ENCODE measurements at places on chromosomes 12 and 14.

- no peak for DNase-seq
These were observed 110.5 kb upstream of the COCH start for GRCh38 chr14:30763891-30764290.

DNA sequence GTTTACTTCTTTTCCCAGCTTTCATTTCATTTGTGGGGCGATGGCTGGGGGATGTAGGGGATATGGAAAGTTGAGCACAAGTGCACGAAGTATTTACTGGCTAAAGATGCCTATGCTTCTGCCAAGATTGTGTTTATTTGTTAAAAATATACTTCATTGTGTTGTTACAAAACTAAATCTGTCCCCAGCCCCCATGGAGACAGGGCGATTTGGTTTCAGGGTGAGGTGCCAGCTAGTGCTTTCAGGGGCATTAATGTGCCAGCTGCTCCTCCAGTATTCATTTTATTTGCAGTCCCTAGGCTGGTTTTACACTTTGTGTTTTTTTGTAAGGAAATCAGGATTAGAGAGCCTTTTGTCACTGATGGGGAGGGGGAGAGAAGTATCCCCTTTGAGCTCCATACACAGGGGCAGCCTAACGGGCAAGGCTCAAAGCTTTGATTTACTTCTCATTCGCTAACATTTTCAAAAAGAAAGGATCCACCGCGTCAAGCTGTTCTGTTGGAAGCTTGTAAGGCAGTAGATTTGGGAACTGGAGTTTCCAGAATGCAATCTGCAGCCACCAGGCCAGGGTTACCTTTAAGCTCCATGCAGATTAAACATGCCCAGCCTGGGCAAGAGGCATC lies 198.7 kb upstream of the PLEKHG7 start:
- no peak for DNase-seq

GRCh38 chr14:94466706-94467370 lies 9.2 kb downstream of the SERPINA9 start:
- no peak for DNase-seq

GRCh38 chr14:100406505-100407131 lies 83.5 kb downstream of the SLC25A47 start:
- DNase-seq, result no peak

- no peak for DNase-seq
These were observed 79.6 kb upstream of the OTOGL start for GRCh38 chr12:80019691-80020090.

DNA sequence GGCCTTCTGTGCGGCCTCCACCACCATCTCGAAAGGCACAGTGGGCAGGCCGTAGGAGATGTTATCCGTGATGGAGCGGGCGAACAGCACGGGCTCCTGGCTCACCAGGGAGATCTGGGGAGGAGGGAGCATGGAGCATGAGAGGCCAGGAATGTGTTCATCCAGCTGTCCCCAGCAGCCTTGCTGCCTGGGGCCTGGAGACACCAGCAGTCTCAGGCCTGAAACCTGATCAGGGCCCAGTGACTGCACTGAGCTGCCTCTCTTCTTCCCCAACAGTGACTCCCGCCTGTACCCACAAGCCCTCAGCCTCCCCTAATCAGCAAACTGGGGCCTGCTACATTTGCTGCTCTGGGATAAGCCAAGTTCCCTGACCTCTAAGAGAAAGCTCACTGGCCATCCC lies 30.9 kb downstream of the ABCB9 start:
- no peak for DNase-seq

DNA sequence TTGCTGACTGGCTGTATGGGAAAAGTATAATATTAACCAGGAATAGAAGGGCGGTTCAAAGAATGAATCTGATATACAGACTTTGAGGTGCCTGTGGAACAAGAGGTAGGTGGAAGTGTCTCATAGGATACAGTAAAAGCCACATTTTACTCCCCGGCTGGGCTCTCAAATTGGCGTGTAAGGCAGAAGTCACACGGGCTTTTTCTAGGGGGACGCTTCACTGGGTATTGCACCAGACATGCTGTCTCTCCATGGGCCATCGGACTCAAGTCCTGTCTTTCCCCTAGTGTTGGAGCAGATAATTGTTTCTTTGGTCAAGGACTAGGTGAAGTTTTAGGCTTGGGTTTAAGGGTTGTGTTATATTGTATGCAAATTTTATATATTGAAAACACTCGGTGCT lies 9.1 kb downstream of the TMCC3 start:
- DNase-seq, result no peak

DNA sequence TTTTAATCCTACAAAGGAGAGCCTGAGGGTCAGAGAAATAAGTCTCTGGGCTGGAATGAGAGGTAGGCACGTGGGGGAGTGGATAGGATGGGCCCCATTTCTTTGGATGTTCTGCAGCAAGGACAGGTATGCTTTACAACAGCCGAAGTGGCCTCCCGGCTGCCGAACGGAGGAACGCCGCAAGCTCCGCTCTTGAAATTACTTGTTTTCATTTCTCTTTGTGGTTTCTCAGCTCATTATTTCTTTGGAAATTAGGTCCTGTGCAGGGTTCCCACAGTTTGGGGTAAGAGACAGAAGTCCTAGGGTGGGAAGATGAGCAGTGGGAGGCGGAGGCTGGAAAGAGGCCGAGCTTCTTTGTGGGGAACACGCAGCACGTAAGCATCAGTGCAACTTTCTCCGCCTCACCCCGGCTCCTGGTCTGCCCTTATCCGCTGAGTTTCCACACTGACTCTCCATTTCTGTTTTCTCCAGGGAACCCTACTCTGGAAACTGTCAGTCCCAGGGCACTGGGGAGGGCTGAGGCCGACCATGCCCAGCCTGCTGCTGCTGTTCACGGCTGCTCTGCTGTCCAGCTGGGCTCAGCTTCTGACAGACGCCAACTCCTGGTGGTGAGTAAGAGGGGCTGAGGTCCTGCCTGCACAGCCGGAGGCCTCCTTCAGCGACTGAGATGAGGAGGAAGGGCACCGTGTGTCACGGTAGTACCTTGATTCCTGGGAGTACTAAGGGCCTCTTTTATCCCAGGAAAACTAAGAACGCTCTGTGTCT lies 2.0 kb downstream of the WNT5B start:
- no peak for DNase-seq

- DNase-seq, result no peak
These were observed 10.1 kb downstream of the PSMB5 start for GRCh38 chr14:23024612-23025075.

DNA sequence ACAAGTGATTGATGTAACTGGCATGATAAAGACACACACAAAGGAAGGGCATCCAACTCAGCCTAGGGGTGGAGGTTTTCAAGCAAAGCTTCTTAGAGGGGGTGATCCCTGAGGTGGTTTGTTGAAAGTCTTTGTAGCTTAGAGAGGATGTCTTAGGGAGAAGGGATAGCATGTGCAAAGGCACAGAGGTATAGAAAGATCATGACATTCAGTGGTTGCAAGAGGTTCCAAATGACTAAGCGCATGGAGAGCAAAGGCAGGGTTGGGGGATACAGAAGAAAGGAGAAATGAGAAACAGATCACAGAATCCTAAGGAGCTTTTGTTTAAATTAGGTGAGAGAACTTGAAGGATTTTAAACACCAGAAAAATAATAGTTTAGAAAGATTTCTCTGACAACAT lies 5.2 kb upstream of the CCT2 start:
- no peak for DNase-seq

DNA sequence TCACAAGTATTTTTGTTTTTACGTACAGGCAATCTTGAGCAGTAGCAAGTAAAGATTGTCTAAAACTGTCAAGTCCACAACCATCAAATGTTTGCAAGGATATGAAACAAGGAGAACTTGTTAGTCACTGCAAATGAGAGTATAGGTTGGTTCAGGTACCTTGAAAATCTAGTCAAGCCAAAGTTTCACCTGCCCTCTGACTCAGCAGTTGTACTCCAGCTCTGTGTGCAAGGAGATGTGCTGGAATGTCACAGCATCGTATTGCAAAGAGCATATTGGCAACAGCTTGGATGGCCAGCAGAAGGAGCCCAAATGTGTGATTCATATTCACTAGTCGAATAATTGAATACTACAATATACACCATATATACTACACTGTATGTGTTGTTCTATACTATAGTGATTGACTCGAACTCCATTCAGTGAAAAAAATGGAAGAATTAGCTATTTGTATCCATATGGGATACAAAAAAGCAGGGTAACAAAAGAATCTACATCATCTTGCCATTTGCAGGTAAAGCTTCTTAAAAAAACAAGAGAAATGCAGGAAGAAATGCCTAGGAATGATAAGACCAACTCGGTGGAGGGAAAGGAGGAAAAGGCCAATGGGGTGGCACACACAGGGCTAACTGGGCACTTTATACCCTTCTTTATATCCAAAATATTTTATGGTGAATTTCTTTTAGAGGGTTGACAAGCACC lies 44.0 kb downstream of the EID3 start:
- DNase-seq, result no peak

DNA sequence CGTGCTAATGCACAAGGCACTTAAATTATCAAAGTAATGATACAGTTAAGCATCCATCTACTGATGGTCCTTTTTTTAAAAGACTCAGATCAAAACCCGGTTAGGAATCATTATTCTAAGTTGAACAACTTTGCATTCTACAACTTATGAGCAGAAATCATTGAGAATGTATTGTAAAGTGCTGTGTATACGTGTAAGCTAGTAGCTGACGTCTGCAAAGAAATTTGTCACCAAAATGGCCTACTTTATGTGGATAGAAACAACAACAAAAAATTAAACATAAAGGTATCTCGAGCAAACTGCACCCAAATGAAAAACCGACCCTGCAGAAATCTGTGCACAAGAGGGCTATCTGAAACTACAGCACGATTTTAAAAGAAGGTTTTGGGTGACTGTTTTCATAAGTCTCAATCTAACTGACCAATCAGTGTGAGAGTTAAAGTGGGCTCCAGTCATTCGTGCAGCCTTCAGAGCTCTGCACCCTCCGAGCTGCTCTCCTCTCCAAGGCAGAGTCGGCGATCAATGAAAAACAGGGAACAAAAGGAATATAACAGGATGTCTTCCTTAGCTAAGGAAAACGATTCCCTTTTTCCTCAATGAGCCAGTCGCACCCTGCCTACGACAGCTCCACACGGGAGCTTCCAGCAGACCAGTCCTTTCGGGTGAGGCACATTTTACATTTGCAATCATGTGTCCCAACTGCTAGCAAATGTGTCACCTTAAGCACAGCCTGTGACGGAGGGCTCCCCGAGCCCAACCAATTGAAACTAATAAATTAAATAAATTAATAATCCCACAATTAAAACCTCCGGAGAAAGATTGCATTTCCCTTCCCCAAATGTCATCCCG lies 200.7 kb upstream of the FOXN3 start:
- no peak for DNase-seq

DNA sequence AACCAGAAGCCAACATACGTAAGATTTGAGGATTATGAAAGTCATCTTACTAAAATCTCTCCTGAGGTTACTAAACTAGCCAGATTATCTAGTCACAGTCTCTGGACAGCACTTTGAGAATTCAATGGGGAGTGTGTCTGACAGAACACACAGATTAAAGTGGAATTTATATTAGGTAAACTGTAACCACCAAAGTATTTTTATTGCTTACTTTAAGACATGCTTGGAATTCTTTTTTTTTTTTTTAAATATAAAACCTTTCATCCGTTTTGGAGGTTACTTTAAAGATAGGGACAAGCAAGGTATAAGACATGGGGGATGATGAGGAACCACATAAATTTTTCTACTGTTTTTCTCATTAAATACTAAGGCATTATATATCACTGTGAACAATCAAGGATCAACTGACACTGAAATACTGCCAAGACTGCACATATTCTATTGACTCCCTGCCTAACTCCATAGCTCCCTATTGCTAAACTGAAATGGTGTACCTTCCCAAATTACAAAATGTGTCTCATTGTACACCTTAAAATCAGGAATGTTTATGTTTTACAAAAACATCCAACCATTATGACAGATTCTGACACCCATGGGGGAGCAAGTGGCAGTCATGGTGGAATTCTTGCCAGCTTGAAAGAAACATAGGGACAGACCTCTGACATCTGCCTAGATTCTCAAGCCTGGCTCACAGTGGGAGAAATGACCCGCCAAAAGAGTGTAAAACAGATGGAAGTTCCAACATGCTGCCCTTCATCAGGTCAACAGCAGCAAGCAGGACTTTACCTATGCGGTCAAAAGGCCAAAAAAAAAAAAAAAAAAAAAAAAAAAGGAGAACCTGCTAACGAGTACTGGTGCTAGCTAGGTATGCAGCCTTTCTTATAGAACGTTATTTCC lies 239.3 kb downstream of the MED13L start:
- peak; percentile 87 for DNase-seq

DNA sequence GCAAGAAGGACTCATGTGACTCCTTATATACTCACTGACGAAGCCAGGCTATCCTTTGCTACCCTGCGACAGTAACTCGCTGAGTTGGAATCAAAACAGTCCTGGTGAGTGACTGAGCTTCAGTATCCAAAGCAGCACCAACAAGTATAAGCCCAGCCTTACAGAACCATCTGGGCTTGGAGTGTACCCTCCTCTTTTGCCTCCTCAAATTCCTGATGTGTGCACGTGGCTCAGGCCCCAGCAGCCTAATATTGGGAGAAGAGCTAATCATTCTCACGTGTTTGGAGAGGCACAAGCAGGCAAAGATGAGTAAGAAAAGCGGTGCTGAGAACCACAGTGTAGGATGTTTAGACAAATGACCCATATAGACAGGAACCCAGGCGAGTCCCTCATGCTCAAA lies 34.4 kb downstream of the PPTC7 start:
- DNase-seq, result no peak

DNA sequence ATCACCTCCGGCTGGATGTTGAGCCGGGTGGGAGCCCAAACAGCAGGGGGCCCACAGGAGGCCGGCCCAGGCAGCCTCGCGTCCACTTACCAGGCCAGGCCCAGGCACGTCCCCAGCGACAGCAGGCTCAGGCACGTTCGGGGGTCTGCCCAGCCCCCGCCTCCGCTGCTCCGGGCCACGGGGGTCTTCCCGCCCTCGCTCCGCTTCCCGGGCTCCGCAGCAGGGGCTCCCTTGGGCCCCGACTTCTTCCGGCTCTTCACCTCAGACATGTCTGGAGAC lies 216 bp downstream of the IKBIP start:
- DNase-seq, result no peak

DNA sequence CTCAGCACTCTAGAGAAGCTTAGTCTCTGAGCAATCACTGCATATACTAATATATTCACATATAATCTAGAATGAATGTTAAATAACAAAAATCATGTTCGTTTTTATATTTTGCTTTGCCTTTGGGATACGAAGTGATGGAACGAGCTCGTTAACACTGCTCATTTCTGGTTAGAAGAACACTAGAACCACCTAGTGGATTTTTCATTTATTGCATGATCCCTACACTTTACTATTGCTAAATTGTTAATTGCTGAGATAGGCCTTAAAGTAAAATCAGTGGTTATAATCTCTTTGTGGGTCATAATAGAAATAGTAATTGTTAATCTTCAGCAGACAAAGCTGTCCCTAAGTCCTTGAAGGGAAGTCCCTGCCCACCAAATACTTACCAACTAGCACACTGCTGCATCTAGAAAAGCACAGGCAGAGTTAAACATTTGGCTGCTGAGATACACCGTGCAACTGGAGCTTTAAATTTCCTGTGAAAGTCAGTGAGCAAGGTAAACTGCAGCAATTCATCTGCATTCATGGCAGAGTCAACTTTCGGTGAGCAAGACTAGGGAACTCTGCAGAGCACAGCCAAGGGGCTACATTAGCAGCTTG lies 353.7 kb downstream of the APAF1 start:
- no peak for DNase-seq
